HFFc6 (cell line): ENCODE measurements at places on chromosomes 7 and 10. TPM values are rescaled to one million over a fixed set of nuclear protein-coding genes. Genes with fewer than 3 reads are reported as not detected.

The ECHS1 gene
- 117 to 135 TPM (median 123 TPM) in 3 replicates for total RNA-seq

The TRIL gene
- total RNA-seq = not detected in 2 replicates

The BHLHA15 gene
- total RNA-seq = not detected in 3 replicates

The DGKB gene
- 0.23 and 1.0 TPM in 2 replicates for total RNA-seq

The HSPA14 gene
- total RNA-seq = 10.4 and 12.7 TPM in 2 replicates

The SLC39A12 gene
- total RNA-seq = not detected in 3 replicates

The HPS6 gene
- total RNA-seq = 24.4 to 29.4 TPM (median 27.5 TPM) in 3 replicates

The LBX1 gene
- total RNA-seq = not detected in 3 replicates

The IMMP2L gene
- 10.9 and 13.6 TPM in 2 replicates for total RNA-seq
